ENCODE measurements at places on chromosomes 1 and 21.

DNA sequence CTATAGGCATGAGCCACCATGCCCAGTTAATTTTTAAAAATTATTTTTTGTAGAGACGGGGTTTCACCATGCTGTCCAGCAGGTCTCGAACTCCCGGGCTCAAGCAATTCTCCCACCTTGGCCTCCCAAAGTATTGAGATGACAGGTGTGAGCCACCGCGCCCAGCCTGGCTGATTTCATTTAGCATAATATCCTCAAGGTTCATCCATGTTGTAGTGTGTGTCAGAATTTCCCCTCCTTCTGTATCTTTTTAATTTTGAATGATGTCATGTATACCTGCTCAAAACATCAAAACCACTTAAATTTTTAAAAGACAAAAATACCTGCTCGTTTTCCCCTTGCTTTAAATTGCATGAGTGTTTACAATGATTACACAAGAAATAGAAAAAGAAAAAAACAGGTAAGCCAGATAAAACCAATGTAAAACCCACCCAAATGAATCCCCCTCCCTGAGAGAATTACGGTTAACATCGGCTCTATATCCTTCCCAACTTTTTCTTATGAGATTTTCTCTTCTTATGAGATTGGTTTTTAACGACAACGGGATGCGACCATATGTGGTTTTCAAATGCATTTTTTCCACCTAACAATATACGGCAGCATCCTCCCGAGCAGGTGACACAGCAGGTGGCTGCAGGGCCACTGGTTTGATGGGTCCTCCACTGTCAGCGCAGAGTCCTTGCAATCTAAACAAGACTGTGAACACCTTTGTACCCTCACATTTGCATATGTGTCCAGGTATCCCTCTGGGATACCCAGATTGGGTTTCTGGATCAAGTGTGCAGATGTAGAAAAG lies 22.1 kb downstream of the IFFO2 start:
- DNase-seq = no peak

DNA sequence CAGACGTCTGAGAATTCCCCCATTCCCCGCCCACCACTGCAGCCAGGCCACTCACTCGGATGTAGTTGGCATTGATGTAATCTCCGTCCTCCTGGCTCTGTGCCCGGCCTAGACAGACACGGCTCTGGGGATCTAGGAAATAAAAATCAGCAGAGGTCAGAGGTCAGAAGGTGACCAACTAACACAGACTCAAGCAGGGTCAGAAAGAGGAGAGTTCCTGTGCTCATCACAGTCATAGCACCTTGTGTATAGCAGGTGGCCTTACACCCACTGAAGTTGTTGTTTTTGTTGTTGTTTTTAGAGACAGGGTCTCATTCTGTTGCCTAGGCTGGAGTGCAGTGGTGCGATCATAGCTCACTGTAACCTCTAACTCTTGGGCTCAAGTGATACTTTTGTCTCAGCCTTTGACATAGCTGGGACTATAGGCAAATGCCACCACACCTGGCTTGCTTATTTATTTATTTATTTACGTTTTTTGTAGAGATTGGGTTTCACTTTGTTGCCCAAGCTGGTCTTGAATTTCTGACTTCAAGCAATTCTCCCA lies 4.9 kb downstream of the PTPN7 start:
- peak; percentile 54 for DNase-seq

DNA sequence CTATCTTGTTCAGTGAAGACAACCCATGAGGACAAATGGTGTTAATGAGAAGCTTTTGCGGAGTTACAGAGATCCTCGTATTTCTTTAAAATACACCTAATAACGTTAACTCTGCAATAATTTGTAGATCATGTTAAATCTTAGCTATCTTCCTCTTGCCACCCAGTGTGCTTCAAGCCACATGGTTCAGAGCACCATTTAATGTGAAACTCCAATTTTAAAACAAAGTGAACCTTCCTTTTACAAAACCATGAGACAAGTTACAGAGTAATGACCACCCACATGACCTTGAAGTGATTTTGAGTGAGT lies 1.7 kb upstream of the KCNE2 start:
- DNase-seq = no peak

- no peak for DNase-seq
Observed at GRCh38 chr1:202130816-202131522, 8.3 kb downstream of the GPR37L1 start.

- DNase-seq = no peak
Observed at GRCh38 chr1:27604579-27605299, 795 bp upstream of the AHDC1 start.

DNA sequence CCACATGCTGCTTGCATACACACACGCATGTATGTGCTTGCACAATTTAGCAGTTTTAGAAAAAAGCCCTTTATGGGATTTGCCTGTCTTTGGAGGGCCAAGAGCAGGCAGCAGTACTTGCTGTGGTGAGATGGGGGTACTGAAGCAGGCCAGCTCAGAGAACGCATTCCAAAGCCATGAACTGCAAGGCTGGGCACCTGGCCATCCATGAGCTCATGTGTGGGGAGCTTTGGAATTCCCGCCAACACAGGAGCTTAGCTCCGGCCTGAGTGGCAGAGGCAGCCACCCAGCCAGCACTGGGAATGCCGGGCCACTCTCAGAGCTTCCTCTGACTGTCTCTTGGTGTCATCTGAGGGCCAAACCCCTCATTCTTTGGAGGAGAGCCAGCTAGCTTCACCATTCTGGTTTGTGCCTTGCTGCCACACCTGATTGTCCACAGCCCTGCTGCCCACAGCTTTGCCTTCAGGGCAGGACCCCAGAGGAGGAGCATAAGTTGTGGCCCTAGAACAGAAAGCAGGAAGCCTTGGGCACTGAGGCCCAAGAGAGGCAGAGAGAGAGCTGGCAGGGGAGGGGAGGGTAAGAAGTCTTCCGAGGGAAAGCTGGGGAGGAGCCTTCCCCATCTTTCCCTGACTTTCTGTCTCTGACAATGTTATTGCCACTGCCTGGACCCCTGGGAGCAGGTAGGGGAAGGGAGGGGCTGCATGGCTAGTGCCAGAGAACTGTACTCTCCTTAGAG lies 92.1 kb upstream of the POU3F1 start:
- peak; percentile 69 for DNase-seq

DNA sequence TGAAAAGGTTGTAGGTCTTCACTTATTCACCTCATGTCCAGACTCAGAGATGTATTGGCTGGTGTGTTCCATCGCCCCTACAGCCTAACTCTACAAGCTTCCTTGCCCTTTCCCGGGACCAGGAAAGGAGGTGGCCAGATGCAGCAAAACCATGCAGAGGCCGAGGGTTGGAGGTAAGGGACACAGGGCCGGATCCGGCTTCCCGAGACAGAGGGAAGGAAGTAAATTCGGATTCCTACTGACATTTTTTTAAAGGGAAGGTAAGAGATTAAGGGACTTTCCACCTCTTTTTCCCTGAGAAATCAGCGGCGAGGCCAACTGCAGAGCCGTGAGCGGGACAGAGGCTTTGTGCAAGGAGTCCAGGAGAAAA lies 12.7 kb downstream of the EPHA10 start:
- no peak for DNase-seq

GRCh38 chr1:159936273-159936904 lies 9.0 kb downstream of the IGSF9 start:
- peak; percentile 77 for DNase-seq

DNA sequence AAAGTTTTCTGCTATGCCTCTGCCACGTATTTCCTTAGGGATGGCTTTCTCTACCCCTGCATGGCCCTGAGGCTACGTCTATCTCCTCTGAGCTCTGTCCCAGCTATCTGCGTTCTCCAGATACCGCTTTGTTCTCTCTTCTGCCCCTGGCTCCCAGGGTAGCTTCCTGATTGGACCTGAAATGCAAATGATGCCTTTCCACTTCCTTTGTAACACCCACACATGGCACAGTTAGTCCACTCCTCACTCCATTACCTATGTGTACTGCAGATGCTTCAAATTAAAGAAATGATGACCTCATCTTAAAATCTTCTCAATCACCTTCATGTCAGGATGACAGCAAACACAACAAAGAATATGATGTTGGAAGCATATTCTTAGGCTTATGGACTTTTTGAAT lies 138.6 kb upstream of the POGK start:
- no peak for DNase-seq

- no peak for DNase-seq
Observed at GRCh38 chr1:20885121-20885520, 98.0 kb upstream of the HP1BP3 start.

DNA sequence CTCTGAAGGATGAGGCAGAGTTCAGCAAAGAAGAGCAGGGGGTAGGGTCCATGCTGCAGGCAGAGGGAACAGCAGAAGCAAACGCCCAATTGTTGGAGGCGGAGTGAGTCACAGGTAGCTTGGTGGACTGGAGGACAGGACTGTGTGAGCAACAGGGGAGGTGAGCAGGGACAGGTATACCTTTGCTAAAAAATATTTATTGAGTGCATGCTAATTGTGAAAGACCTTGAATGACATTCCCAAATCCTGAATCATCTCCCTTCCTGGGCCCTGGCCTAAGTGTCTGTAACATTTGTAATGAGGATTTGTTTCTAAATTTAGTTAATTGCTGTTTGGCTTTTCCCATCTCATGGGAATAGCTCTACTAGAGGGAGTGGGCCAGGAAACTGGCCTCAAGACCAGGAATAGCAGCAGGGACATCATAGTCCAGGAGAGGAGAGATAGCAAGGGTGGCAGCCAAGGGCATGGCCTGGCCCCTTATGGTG lies 123.7 kb downstream of the FOXD2 start:
- no peak for DNase-seq

DNA sequence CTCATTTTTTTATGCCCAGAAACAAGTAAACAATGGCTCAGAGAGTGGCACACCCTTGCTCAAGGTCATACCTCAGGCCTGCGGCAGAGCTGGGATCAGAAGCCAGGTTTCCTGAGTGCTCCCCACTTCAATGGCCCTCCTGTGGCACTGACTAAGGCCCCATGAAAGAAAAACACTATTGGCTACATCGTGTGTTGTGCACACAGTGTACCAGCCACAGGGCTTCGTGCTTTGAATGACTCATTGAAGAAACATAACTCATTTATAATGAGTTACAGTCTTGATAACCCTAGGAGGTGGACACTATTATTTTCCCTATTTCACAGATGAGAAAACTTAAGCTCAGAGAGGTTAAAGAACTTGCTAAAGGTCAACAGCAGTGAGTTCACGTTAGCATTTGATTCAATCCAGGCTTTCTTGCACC lies 91.2 kb downstream of the TRABD2B start:
- DNase-seq = no peak

DNA sequence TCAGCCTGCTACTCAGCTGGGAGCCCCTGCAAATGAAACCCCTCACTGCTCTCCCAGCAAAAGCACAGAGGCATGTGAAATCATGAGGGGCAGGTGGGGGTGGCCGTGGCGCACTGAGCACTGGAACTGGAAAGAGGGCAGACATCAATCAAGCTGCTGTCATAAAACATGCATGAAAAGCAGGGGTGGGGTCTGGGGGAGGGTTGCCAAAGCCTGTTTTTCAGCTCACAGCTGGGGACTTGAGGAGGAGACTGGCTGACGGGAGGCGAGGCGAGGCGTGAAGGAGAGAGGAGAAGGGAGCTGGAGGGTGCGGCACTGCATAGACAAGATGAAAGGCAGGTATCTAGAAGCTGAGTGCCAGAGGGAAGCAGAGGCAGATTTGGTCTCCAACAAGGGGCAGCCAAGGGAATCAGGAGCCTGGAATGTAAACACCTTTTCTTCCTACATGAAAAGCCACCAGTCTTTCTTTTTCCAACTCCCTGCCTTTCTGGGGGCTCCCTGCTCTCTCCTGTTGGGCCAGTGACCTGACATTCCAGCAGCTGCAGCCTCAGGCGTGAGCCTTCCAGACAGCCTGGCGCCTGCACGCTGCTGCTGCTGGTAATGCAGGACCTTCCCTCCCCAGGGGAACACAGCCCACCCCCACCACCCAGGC lies 87.0 kb downstream of the NMNAT2 start:
- no peak for DNase-seq

DNA sequence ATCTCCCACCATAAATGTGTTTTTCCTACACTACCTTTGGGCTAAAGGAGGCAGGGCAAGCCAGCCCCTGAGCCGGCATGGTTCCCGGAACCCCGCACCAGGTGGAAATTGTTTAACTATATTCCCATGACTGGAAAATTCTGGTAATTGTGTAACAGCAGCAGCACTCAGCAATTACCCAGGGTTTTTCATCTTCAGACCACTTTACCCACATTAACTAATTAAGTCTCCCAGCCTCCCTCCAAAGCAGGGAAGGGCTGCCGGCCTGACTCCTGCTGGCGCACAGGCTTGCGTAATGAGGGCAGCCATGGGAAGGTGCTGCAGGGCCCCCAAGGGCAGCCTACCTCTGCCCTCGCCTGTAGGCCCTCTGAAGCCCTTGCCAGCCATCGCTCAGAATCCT lies 140.7 kb upstream of the VAMP3 start:
- no peak for DNase-seq

Measured in psoas muscle (tissue), 8 donors.